Glutamatergic neuron (in vitro differentiated cells): ENCODE measurements at places on chromosomes 7 and 10. TPM values are rescaled to one million over a fixed set of nuclear protein-coding genes. Genes with fewer than 3 reads are reported as not detected.

ADCY1 gene
- total RNA-seq = 51.9 TPM

NOS3 gene
- 0.86 TPM for total RNA-seq

LLCFC1 gene
- total RNA-seq = not detected

ELN gene
- total RNA-seq = 3.7 TPM

FXYD4 gene
- not detected for total RNA-seq

KNDC1 gene
- total RNA-seq = 7.4 TPM

NPFFR1 gene
- total RNA-seq = not detected

CD36 gene
- total RNA-seq = 1.7 TPM

GRID1 gene
- total RNA-seq = 8.0 TPM

SH3PXD2A gene
- 16.7 TPM for total RNA-seq

PIP4K2A gene
- total RNA-seq = 20.7 TPM

GSTO2 gene
- 2.0 TPM for total RNA-seq

TAS2R5 gene
- total RNA-seq = 1.3 TPM

TFAM gene
- 31.8 TPM for total RNA-seq

ACSL5 gene
- total RNA-seq = not detected

LIPN gene
- not detected for total RNA-seq

SCART1 gene
- 3.8 TPM for total RNA-seq

BICC1 gene
- total RNA-seq = 0.12 TPM

AOAH gene
- total RNA-seq = not detected

LRGUK gene
- total RNA-seq = 0.81 TPM

PLXNA4 gene
- 16.2 TPM for total RNA-seq

MMP21 gene
- total RNA-seq = not detected

MARVELD1 gene
- 12.2 TPM for total RNA-seq

ASNS gene
- 281 TPM for total RNA-seq

CAMK2B gene
- total RNA-seq = 55.1 TPM

KLF14 gene
- total RNA-seq = not detected
